ENCODE measurements at places on chromosomes 1 and 21.

DNA sequence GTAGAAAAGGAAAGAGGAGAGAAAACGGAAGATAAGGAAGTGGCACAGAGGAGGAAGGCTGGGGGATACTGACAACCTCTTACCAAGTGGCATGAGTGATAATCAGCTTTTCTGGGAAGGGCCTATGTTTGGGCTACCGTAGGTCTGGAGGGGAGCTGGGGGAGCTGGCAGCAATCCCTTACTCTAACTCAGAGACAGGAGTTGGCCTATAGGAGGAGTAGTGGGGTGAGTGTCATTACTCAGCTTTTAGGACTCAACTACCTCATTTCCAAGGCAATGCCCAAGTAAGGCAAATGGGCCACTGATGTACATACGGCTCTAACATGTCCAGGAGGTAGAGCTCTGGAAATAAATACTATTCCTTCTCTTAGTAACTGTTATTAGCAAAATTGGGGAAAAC is 48.7 kb upstream of the DMRTA2 start:
- no peak for DNase-seq

DNA sequence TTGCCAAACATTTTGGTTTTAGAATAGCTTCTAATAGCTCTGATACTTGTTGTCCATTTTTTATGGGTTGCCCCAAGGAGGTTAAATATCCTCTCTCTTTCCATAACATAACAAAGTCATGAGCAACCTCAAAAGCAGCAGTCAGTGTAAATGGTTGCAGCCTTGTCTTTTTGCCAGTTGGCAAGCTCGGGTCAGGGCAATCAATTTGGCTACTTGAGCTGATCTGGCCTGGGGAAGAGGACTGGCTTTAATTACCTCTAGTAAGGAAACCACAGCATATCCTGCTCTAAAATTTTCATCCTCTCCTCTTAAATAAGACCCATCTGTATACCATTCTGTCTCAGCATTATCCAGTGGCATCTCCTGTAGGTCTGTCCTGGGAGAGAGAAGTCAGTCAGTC is 21.2 kb upstream of the FMO4 start:
- DNase-seq: no peak

GRCh38 chr1:211741788-211742187 is 66.4 kb upstream of the NEK2 start:
- DNase-seq: no peak

- DNase-seq: no peak
These were observed 143.7 kb downstream of the ST6GALNAC5 start for GRCh38 chr1:77010937-77011336.

GRCh38 chr1:56446531-56447098 is 132.7 kb downstream of the PLPP3 start:
- DNase-seq: no peak

GRCh38 chr1:200242110-200243041 is 167.5 kb downstream of the ZNF281 start:
- DNase-seq: no peak

GRCh38 chr21:32101277-32101676 is 177.6 kb downstream of the MIS18A start:
- no peak for DNase-seq

DNA sequence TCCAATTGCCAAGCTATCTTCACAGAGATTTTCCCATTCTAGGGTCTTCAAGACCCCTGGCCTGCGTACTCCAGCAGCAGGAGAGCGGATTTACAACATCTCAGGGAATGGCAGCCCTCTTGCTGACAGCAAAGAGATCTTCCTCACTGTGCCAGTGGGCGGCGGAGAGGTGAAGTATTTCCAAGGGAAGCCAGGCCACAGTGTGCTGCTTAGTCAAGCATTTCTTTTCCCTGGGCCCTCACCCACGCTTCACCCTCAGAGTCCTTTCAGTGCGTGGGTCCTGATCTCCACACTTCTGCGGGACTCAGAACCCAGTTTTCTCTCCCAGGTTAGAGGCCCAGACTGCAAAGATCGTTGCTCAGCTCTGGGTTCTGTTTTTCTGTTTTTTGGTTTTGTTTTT is 13.1 kb downstream of the CDCA8 start:
- DNase-seq: no peak

- no peak for DNase-seq
These were observed 133.2 kb upstream of the ZBTB40 start for GRCh38 chr1:22318279-22318981.

DNA sequence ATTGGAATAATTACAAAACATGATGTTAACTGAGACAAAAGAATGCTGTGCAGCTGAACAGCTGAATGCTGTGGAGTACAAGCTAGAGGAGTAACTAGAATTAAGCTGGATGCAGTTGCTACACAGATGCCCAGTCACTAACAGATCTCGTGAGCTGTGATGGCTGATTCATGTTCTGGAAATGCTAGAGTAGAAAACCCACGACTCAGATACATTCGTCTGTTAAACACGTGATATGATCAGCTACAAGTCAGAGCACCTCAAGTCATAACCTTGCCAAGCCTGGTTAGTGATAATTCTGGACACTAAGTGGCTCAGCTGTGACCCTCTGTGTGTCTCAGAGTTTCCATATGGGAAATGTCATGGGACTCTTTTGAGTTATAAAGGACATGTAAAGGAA is 89.7 kb upstream of the ESRRG start:
- DNase-seq: no peak

DNA sequence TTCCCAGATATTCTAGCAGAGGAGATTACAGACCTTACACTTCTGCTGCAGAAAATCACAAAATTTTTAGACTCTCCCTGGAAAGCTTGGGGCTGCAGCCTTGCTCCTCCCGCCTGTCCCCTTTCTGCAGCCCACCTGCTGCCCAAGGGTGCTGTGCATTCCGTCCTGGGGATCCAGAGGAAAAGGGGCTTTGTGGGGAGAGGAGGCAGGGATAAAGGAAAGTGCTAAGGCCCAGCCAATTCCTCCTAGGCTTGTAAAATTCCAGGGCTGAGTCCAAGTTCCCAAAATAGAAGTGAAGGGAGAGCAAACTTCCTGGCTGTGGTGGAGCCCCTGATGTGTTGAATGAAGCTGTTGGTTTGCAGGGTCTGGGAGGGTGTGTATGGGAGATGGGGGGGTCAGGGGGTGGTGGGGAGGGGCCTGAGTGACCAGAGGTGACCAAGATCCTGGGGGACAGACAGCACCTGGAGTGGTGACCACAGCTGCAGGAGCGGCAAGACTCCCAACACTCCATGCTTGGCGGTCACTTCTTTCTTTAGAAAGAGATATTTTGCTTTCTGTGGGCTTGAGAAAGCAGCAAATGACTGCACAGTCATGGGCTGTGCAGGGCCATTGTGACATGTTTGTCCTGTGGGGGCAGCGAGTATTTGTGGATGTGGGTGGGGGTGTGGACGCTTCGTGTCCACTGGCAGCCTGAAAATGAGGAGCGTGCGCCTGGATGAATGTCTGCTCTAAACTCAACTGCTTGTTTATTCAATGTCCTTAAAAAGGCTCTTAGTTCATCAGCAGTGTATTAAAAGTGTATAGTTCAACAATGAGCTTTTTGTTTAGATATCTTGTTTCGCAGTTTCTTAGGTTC is 68.4 kb downstream of the TLR5 start:
- no peak for DNase-seq

DNA sequence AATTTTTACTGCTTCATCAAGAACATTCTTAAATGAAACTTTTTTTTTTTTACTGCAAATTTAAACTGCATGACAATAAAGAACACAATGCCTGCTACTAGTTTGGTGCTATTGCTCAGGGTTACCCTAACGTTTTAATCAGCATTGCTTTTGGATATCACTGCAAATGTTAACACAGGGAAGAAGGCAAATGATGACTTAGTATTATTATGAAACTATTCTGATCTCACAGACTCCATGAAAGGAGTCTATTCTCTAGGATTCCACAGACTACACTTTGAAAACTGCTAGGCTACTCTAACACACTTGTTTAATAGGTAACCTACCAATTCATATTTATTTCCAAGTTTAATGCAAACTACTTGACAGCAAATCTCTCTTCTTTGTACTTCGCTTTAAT is 49.8 kb downstream of the GATAD2B start:
- no peak for DNase-seq

DNA sequence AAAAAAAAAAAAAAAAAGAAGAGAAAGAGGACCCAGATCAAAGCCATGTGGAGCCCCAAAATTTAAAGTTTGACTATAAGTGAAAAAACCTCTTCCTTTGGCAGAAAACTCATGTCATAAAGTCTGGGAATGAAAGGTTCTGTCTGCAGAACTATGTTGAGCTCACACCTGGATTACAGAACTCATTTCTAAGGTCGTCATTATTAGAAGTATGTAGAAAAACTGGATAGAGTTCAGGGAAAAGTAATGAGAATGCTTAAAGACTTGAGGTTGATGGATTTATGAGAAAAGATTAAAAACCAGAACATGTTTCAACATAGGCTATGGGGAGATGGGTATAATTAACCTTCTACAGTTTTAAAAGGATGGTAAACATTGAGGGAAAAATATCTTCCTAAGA is 90.7 kb upstream of the COL11A1 start:
- DNase-seq: no peak

DNA sequence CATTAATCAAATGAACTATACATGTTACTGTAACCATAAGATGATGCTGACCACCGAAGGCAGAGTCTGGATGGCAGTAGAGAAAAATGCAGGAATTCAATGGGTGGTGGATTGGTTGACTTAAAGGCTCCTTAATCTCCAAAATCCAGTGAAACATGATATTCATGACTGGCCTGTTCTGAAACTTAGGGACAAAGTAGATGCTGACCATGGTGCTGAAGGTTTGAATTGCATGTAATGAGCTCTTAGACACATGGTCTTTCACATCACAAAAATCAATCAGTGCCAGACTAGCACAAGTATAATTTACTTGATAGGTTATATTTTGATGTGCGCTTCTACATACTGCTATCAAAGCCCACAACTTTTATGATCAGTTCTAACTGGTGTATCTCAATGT is 30.9 kb upstream of the NTMT2 start:
- DNase-seq: no peak

- no peak for DNase-seq
These were observed 80.5 kb downstream of the VCAM1 start for GRCh38 chr1:100799954-100800612.

GRCh38 chr21:45150638-45151131 is 76.3 kb downstream of the ADARB1 start:
- no peak for DNase-seq

GRCh38 chr1:163120372-163120771 is 51.2 kb downstream of the RGS4 start:
- no peak for DNase-seq

DNA sequence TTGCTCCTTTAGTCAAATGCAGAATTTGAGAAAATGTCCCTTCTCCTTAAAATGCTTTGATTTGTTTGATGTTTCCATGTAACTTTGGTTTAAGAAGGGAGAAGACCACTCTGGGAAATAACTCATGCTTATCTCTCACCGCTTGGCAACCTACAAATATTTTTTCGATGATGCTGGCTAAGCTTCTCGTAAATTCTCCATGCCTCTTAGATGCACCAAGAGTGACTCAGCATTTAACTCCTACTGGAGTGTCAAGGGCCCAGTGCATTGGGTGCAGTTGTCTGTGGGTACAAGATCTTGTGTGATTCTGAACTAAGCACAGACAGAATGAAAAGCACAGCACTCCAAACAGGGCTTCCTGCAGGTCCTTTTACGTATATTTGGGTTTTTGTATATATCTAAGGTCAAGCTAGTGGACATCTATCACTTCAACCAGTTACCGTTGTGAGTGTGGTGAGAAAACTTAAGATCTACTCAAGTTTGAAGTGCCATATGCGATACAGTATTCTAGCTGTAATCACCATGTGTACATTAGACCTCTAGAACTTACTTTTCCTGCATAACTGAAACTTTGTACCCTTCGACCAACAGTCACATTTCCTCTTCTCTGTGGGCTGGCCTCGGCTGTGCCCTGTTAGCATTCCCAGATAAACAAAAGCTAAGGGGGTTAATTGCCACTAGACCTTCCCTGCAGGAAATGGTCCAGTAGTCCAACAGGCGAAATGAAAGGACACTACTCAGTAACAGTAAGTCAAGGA is 55.8 kb downstream of the COL18A1 start:
- no peak for DNase-seq

DNA sequence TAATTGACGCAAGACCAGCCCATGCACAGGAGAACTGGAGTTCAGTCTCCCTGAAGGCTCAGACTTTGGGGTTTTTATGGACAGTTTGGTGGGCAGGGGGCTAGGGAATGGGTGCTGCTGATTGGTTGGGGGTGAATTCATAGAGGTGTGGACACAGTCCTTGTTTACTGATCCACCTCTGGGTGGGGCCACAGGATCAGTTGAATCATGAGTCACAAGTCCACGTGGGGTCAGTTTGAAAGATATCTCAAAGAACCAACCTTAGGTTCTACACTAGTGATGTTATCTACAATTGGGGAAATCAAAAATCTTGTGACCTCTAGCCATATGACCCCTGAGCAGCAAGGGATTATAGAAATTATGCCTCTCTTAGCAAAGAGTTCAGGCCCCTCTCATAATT is 127.9 kb upstream of the L1TD1 start:
- DNase-seq: no peak

- DNase-seq: no peak
These were observed 34.6 kb upstream of the ARTN start for GRCh38 chr1:43898981-43899380.

GRCh38 chr1:90850181-90850897 is 133.2 kb upstream of the BARHL2 start:
- no peak for DNase-seq

DNA sequence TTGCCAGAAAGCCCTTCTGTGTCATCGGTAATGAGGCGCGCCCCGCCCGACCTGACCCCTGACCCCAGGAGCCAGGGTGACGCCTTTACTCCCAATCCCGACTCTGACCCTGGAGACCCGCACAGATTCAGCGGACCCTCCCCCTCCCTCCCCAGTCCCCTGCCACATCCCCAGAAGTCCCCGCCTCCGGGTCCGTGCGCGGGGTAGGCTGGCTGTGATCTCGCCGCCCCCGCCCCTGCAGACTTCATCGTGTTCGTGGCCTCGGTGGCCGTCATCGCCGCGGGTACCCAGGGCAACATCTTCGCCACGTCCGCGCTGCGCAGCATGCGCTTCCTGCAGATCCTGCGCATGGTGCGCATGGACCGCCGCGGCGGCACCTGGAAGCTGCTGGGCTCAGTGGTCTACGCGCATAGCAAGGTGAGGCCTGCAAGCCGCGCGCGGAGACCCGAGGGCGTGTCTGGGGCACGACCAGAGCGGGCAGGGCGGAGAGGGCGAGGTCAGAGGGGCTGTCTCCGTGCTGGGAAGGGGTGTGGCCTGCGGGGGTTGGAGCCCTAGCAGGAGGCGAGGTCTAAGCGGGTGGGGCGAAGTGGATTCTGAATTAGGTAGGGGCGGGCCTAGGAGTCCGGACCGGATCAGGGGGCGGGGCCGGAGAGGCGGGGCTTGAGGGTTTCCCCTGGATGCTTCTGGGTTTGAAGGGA is 34.8 kb downstream of the KCNQ4 start:
- DNase-seq: no peak

DNA sequence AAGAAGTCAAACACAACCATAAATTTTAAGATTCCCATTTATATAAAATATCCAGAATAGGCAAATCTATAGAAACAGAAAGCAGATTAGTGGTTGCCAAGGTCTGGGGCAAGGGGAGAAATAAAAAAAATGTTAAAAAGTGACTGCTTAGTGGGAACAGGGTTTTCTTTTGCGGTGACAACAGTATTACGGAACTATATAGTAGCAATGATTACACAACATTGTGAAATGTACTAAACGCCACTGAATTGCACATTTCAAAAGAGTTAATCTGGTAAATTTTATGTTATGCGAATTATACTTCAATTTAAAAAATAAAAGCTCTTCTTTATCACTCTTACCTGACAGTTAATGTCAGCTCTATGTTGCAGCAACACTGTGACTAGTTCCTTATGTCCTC is 105.2 kb downstream of the ACBD6 start:
- no peak for DNase-seq

GRCh38 chr1:34976384-34977209 is 8.6 kb downstream of the TMEM35B start:
- no peak for DNase-seq

GRCh38 chr1:37098237-37098636 is 63.9 kb upstream of the GRIK3 start:
- no peak for DNase-seq
